ENCODE measurements at places on chromosomes 5 and 9.

GRCh38 chr9:5688109-5688508 is 59.2 kb downstream of the RIC1 start:
- no peak for DNase-seq

DNA sequence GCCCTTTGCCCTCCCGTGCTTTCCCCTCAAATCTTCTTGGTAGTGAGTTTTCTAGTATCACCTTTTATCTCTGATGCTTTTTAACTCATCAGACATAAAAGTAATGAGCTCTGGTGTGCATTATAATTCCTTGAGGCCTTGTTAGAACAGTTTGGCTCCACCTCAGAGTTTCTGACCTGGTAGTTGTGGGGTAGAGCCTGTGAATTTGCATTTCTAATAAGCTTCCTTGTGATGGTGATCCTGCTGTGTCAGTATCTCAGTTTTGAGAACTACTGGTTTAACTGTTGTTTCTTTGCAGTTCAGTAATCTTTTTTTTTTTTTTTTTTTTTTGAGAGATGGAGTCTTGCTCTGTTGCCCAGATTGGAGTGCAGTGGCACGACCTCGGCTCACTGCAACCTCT is 31.1 kb downstream of the UBE2D2 start:
- DNase-seq, result no peak

DNA sequence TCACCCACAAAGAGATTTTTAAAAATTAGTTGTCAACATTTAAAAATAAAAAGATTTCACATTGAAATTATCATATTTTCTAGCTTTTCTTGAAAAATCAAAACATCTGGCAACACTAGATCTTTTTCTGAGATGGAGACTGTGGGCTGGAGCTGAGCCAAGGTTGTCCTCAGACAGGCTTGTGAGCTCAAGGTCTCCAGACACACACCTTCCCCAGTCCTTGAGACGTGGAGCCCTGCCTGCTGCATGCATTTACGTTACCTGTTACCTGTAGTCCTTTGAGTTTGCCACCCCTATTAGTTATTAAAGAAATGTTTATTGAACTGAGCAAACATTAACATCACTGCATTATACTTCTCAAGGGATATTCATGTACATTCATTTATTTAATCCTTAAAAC is 87.5 kb upstream of the TLE1 start:
- no peak for DNase-seq

DNA sequence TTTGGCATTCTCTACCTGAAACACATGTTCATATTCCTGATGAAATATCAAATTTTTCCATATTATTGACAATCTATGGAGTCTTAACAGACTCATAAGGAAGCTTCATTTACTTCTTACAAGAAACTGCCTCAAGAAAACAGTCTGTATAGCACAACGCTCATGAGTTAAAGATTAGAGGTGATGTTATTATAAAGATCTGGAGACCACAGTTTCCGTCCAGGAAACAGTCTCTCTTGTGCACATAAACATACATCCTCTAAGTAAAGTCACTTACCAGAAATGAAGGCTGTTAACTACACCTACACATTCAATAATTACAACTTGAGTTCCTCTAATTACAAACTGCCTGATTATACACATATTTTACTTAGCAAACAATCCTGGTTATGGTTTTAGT is 86.9 kb downstream of the RAPGEF6 start:
- DNase-seq, result no peak

GRCh38 chr9:122930541-122931225 is 629 bp downstream of the ZBTB26 start:
- DNase-seq, result no peak

GRCh38 chr5:30098940-30099339 is 1094.5 kb upstream of the CDH6 start:
- DNase-seq, result no peak
